Osteoblast (primary cell): ENCODE measurements at places on chromosomes 2 and 18. TPM values are rescaled to one million over a fixed set of nuclear protein-coding genes. Genes with fewer than 3 reads are reported as not detected.

DNA sequence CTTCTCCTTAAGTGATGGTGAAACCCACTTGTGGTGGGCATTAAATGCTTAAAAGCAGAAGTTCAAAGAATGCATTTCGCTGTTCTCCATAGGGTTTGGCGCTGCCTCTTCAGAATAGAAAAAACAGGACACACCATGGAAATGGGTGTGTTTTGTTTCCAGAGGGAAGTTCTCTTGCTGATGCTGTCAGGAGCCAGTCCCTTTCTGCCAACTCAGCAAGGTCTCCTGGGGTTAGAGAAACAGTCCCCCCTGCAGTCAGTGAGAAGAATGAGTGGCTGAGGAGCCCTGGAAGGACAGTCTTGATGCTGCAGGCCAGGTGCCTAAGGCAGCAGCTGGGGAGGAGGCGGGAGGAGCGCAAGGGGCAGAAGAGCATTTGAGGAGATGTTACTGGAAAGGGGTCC is 37.8 kb upstream of the ASAP2 start:
- no peak overlapping the region for H3K4me3 ChIP-seq
- H3K36me3 ChIP-seq, result no peaks in the 10 kb centered on the region
- no peaks in the 10 kb centered on the region for H3K27me3 ChIP-seq
- no peak for DNase-seq
- peaks cover 7% of the 10 kb centered on the region for H3K4me1 ChIP-seq

DNA sequence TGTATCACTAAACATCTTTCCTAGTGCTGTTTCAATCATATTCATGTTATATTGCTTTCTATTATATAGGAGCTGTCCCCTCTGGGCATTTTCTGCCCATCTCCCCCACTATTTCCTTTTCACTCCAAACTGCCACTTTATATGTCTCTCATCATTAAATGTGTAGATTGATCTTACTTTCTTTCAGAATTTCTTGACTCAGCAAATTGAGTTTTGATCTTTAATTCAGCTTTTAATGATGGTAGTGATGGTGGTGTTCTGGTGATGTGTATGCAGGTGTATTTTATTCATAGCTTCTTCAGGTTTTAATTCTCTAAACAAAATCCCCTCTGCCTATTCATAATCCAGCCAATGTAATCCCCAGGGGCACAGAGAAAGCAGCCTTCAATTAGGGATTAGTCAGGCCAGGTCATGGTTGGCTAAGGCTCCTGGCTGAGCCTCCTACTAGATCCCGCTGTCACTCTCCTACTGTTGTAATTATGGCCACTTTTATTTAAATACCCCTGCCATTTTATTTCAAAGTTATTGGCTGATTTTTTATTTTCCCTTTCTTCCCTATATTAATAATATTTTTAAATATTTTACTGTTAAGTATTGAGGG is 325.4 kb downstream of the SPAG16 start:
- no peak overlapping the region for H3K27ac ChIP-seq
- H3K4me3 ChIP-seq, result no peak overlapping the region
- H3K4me1 ChIP-seq, result no peaks in the 10 kb centered on the region
- no peak for DNase-seq

DNA sequence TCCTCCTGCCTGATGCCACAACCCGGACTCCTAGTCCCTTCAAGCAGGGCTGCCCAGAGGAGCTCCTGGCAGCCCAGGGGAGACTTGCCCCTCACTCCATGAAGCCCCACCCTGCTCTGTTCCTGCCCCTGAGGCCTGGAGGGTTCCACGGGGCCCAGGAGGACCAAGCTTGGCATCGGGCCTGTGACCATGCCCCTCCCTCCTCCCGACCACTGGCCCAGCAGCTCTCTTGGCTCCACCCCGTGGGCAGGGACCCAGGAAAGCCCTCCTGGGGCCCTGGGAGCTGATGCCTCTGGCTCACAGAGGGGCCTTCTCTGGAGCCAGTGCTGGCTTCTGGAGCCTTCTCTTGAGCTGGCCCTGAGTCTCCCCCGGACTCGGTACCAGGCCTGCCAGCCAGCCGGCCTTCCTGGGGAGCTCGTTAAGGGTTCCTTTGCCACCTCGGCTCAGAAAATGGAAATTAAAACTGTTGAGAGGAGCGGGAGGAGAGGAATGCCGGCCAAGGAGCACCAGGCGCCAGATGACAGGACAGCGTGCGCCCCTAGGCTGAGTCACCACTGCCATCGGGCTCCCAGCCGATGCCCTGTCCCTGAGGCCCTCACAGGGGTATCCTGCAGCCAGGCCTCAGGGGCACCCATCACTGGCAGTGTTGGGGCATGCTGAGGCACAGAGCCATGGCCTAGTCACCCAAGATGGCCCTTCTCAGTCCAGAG is 40.6 kb upstream of the SNED1 start:
- no peak overlapping the region for H3K27ac ChIP-seq
- no peaks in the 10 kb centered on the region for H3K27me3 ChIP-seq
- peak; percentile 89 for DNase-seq
- H3K4me3 ChIP-seq, result no peak overlapping the region
- peaks cover 24% of the 10 kb centered on the region for H3K4me1 ChIP-seq

- no peaks in the 10 kb centered on the region for H3K27me3 ChIP-seq
- peaks cover 17% of the 10 kb centered on the region for H3K4me1 ChIP-seq
- H3K36me3 ChIP-seq, result no peaks in the 10 kb centered on the region
Measured at GRCh38 chr2:65199891-65200290, 27.7 kb upstream of the ACTR2 start.

DNA sequence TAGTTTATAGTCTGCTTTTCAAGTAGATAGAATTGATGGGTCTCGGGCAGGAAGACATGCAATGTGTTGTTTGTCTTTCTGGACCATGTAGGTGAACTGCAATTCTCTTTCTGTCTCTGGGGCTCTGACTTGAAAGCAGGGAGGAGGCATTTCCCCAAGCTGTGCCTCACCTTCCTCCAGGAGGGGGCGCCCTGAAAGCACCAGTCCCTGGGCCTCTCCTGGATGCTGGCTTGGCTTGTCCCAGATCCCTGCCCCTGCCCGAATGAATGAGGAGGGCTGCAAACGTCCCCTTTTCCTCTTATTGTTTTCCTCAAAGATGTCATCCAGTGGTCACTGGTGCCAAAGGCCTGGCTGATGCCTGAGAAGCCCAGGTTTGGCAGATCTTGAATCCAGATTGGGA is 270.6 kb downstream of the CELF4 start:
- H3K4me3 ChIP-seq, result no peak overlapping the region
- H3K27me3 ChIP-seq, result peaks cover 4% of the 10 kb centered on the region
- no peaks in the 10 kb centered on the region for H3K36me3 ChIP-seq
- DNase-seq, result peak; percentile 75

The GYPC gene
- 101 TPM in 2 replicates for total RNA-seq

The NAPG gene
- total RNA-seq, result 43.9 and 47.4 TPM in 2 replicates
